Inflammatory macrophage treated with lipopolysaccharide for 1 hour (primary cell): ENCODE measurements at places on chromosomes 16 and 17.

DNA sequence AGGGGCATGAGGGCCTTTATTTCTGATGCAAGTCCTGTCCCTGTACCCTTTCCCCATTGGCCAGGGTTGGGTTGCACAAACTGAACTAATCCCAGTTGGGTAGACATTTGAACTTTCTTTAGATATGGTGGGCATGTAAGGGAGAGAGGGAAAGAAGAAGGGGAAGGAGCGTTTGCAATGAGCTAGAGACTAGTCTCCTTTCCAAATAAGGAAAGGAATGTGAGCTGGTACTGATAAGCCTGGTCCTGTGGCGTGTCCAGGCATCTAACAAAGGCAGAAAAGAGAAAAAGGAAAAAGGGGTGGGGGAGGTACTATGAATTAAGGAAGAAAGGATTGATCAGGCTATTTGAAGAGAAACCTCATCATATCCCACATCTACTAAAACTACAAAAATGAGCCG, 20.3 kb downstream of the CHMP6 start:
- DNase-seq = no peak

DNA sequence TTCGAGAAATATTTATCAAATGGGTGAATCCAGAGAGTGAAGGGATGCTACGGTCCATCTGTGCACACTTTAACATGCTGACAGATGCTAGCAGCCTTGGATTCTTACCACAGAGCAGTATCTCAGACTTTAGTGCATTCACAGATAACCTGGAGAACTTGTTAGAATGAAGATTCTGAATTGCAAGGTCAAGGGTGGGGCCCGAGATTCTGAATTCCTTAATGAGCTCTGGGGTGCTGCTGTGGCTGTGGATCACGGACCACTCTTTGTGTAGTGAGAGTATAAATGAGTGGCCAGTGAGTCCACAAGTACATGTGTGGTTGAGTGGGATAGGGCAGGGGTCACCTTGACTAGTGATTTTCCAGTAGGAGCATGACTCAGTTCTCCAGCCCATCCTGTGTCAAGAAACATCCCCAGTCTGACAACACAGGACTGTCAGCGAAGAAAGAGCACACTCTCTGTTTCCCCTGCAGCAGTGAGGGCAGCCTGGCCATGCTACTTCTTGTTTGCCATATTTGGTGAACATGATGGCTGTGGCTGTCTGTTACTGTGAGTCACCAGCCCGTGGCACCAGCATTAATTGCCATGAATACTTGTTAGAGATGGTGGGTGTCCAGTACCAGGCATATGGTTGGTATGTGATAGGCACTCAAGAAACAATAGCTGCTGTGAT, 13.0 kb upstream of the SALL1 start:
- DNase-seq = no peak

DNA sequence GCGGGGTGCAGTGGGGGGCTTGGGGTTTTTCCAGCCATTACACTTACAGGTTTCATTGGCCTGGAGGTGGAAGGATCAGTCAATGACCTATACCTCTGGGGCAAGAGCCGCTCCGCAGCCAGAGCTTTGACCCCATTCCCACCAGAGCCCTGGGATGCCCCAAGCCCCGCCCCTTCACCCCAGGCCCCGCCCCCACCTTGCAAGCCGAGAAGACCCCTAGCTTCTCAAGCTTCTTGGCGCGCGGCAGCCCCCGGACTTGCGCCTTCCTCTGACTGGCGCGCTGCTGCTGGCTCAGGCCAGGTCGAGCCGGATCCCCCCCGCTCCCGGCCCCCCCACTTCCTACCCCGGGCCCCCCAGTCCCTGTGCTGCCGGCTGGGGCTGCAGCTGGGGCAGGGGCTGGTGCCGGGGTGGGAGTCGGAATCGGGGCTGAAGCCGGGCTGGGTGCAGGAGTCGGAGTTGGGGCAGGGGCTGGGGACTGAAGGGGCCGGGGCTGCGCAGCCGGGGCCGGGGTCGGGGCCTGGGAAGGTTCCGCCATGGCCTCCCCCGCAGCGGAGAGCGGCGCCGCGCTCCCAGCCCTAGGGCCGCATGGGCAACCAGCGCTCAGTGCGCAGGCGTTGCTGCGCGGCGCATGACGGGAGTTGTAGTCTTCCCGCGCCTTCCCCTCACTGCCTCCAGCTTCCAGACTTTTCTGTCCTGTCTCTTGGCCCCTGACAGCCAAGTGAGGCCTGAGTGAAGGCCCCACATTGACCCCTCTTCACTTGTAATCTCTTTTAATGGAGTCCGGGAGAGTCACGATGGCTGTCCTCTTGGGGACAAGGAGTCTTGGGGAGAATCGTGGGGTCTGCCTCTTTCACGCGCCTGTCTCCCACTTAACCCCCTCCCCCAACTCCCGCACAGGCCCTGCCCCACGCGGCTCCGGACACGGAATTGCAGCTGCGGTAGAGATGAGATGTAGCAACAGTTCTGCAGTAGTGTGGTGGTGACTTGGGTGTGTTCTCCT, at the start of gene KAT2A:
KAT2A (minus strand) TSS at position 598 of the 1,000 bp plus-strand sequence; CDS start at position 535, 63 bp downstream.
- DNase-seq = peak; percentile 70

DNA sequence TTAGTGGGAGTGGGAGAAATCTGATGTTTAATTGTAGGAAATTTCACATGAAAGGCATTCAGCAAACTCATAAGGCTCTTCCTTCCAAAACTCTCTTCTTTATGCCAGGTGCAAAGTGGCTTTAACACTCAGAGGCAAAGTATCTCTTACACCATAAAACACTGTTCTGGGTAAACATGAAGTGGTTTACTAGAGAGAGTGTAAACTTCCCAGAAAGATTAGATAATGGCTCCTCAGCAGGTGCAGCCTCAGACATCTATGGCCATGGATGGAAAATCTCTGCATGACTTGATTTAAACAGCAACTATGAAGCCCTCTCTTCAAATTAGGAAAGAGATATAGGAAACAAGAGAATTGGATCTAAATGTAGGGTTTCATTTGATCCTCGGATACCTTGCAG, 583.1 kb upstream of the SALL1 start:
- no peak for DNase-seq

- no peak for DNase-seq
Observed at GRCh38 chr16:9446471-9447194, 355.2 kb downstream of the HAPSTR1 start.

DNA sequence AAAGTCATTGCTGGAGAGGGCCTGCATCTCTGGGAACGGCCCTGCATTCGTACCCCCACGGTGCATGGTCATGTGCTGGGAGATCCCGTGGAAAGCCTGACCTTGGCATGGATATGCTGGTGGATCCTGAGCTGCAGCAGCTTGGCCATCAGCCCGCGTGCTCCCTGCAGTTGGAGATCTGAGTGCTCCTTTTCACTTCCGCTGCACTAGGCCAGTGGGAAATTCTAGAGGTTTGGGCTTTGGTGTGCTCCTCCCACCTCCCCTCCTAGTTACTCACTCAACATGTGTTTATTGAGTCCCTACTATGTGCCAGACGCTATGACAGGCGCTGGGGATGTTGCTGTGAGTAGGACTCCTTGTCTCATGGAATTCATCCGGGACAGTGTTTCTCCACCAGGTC, 91.1 kb downstream of the RGS9 start:
- DNase-seq = no peak

DNA sequence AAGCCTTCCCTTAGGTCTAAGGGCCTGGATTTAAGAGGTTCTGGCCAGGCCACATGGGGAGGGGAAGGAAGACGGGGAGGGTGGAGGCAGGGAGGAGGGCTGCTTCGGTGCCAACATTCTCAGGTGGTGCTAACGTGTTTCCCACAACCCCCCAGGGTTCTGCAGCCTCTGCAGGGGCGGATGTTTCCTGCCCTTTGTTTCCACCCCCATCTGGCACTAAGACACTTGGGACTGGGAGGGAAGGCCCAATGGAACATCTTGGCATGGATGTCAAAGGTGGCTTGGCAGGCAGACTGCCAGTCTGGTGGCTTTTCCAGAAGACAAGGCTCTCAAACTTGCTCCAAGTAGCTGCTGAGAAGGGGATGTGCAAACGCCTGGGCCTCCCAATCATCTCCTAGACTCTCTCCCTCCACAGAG, 12.7 kb downstream of the HIC1 start:
- DNase-seq = no peak

DNA sequence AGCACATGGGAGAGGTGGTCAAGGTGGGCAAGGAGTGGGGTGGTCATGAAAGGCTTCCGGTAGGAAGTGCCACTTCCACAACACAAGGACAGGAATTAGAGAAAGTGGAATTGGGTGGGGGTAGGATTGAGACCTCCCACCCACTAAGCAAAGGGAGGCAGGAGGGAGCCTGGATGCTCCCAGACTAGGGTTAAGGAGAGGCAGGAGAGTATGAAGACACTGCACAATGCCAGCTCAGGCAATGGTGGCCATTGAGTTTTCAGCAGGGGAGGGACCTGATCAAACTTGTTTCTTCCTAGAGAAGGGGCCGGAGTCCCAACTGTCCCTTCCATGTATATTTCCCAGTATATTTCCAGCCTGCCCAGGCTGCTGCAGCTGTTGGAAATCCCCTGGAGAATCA, 3.1 kb upstream of the RAB11FIP4 start:
- no peak for DNase-seq

DNA sequence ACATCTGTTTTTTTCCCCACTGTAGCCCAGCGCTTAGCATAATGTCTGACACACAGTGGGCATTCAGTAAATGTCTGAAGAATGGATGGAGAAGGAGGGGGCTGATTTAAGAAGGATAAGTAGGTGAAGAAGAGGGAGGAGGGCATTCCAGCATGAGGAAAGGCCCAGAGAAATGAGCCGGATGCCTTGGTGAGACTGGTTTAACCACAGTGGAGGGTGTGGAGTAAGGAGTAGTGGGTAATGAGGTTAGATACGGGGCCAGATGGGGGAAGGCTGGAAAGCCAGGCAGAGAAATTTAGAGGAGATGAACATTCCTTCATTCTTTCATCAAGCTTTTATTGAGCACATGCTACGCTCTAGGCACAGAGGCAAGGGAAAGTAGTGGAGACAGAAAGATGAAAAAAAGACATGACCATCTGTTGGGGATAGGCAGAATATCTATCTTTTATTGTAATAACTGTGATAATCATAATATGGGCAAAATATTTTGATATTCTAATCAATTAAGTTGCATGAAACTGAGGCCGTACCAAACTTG, 43.7 kb upstream of the NFAT5 start:
- DNase-seq = no peak

- no peak for DNase-seq
Observed at GRCh38 chr16:14112539-14112856, 41.4 kb downstream of the MRTFB start.

DNA sequence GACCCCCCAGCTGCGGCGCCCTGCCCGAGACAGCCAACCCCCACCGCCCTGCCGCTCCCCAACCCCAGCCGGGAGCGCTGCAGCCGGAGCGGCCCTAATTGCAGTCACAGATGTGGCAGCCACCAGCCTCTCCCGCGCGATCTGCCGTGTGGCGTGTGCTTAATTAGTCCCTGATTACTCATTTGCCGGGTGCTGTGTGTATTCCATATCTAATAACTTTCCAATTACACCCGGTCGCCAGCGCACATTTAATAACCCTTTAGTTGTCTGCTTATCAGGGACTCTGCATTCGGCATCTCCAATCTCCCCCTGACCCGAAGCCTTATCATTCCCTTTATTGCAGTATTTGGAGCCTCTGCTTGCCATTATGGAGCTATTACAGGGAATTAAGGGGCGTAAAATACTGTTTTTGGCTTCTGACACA, 236.7 kb upstream of the CIBAR2 start:
- no peak for DNase-seq

DNA sequence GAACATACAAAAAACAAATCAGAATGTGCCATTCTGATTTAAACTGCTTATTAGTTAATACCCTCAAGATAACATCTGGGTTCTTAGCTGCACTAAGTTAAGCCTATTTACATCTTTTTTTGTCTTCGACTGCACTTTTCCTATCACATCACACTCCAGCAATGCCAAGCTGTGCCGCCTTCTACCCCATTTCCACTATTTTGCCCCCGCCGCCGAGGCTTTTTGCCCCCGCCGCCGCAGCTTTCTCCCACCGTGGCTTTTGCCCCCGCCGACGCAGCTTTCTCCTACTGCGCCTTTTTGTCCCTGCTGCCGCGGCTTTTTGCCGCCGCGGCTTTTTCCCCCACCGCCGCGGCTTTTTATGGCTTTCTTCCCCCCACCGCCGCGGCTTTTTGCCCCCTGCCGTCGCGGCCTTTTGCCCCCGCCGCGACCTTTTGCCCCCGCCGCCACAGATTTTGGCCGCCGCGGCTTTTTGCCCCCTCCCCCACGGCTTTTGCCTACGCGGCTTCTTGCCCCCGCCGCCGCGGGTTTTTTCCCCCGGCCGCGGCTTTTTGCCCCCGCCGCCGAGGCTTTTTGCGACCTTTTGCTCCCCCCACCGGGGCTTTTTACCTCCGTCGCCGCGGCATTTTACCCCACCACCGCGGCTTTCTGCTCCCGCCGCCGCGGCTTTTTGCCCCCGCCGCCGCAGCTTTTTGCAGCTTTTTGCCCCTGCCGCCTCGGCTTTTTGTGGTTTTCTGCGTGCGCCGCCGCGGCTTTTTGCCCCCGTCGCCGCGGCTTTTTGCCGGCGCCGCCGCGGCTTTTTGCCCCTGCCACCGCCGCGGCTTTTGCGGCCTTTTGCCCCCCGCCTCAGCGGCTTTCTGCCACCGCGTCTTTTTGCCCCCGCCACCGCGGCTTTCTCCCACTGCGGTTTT, 331.4 kb upstream of the WSB1 start:
- no peak for DNase-seq

DNA sequence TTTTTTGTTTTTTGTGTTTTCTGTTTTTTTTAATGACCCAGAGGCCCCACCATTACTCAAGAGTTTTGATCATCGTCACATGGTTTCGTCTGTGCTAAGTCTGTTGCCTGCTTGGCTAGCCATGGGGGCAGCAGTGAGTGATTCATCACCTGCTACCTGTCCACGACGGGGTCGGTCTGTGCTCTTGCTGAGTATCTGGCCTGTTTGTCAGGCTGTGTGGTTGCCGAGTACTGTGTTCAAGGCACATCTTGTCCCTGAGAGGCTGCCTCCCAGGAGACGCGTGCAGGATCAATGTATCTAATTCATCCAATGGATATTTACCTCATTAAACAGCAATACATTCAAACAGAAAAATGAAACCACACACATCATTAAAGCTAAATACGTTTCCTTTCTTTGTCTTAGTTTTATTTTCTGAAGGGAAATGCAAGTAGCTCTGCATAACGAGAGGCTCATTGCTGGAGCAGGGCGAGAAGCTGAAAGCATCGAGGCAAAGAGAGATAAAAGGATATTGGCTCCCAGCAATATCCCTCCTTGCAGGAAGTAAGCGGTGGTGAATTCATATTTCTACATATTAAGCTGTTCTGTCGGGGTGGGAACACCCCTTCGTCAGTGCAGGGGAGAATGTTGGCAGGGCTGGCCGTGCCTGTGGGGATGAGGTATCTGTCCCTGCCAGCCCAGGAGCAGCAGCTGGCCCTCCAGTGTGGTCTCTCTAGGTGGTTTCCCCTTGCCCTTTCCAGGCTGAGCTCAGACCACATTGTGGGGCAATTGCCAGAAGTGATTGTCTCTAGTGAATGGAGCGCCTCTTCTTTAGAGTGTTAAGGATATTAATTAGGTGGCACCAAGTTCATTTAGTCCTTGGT, 166.2 kb upstream of the ASIC2 start:
- DNase-seq = no peak

GRCh38 chr17:70073310-70073709, 1.7 kb upstream of the KCNJ16 start:
- no peak for DNase-seq

GRCh38 chr17:81232616-81233241, 6.1 kb downstream of the TEPSIN start:
- DNase-seq = no peak
